ENCODE measurements at places on chromosomes 3 and 15.

GRCh38 chr15:35696767-35697231, 150.8 kb upstream of the DPH6 start:
- DNase-seq: no peak

GRCh38 chr15:76898102-76898501, 7.0 kb downstream of the SCAPER start:
- DNase-seq: no peak

DNA sequence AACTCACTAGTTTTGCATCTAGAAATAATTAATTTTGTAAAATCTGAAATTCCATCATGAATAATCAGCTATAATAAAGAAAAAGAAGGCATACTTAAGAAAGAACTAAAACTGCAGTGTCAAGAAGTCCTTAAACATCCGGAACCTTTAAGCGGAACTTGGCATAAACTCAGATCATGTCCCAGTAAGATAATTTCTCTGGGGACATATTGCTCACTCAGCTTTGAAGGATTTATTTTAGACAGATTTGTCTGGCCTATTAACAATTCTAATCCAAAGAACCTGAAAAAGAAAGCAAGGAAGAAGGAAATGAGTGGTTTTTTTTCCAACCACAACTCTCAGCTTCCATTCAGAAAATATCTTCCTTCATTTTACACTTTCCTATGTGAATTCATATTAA, 850.3 kb downstream of the ROBO1 start:
- DNase-seq: no peak

DNA sequence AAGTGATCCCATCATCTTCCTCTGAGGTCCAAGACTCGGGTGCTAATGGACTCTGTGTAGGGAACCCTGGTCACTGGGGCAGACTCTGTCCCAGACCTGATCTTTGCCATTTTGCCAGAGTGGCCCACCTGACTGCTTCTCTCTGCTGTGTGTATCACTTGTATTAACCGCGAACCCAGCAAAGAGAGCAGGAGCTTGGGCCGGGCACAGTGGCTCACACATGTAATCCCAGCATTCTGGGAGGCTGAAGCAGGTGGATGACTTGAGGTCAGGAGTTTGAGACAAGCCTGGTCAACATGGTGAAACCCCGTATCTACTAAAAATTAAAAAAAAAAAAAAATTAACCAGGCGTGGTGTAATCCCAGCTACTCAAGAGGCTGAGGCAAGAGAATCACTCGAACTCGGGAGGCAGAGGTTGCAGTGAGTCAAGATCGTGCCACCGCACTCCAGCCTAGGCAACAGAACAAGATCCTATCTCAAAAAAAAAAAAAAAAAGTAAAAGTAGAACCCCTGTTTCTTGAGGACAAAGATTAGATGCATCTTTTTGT, 32.9 kb upstream of the CYP11A1 start:
- peak; percentile 76 for DNase-seq

- DNase-seq: no peak
Measured at GRCh38 chr3:54822206-54822605, 105.7 kb downstream of the LRTM1 start.

DNA sequence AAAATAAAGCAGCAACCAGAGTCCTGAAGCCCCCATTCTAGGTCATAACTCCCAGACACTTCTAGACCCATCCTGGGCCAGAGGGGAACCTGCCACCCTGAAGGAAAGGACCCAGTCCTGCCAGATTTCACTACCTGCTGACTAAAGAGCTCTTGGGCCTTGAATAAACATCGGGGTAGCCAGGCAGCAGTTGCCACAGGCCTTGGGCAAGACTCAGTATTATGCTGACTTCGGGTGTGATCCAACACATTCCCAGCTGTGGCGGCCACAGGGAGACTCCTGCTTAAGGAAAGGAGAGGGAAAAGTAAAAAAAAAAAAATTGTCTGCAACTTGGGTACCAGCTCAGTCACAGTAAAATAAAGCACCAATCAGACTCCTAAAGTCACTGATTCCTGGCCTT, 23.8 kb downstream of the NEDD4 start:
- DNase-seq: no peak

DNA sequence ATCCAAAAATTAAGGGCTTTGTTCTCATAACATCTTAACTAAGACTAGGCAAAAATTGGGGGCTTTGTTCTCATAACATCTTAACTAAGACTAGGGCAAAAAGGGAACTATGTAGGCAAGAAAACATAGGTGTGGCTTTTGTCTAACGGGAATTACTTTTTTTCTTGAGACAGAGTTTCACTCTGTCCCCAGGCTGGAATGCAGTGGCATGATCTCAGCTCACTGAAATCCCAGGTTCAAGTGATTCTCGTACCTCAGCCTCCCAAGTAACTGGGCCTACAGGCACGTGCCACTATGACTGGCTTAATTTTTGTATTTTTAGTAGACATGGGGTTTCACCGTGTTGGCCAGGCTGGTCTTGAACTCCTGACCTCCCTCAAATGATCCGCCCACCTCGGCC, 49.8 kb upstream of the CSPG5 start:
- DNase-seq: no peak

- DNase-seq: no peak
Measured at GRCh38 chr15:74396146-74396438, 28.6 kb upstream of the CYP11A1 start.

DNA sequence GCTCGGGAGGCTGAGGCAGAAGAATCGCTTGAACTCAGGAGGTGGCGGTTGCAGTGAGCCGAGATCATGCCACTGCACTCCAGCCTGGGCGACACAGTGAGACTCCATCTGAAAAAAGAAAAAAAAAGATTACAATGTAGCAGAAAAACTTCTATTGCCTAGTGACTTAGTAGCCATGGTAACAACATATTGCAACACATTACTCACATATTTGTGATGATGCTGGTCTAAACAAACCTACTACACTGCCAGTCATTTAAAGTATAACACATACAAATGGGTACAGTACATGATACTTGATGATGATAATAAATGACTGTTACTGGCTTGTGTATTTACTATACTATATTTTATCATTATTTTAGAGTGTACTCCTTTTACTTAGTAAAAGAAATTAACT, 125.6 kb downstream of the PLOD2 start:
- no peak for DNase-seq

- no peak for DNase-seq
Measured at GRCh38 chr3:13708871-13709595, 160.1 kb downstream of the FBLN2 start.

DNA sequence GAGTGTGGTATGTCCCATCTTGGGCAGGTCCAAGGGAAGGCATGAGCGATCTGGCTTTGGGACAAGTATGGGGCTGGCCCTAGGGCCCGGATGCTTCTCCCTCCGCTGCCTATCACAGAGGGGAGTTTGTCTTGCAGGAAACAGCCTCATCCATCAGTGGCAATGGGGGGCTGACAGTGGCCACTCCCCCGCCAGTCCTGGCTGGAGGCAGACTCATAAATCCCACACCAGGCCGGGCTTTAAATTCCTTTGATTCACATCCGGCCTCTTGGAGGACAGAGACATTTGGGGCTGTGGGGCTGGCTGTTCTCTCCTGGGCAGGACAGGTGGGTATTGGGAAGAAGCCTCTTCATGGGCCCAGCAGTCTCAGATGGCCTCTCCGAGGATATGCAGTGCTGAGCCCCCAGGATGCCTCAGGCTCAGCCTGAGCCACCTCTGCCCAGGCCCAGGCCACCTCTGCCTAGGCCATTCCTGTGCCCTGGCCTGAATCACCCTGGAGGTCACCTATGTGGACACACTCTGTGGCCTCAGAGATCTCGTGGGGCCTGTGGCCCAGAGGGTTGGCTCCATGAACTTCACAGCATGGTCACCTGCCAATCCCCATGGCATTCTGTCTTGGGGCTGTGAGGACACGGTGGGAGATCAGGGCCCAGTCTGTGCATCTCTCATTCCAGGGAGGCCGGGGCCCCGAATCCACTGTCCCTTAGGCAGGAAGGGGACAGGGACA, 84.2 kb upstream of the GOLGA6L4 start:
- no peak for DNase-seq

- no peak for DNase-seq
Measured at GRCh38 chr3:31980530-31981205, 394 bp downstream of the OSBPL10 start.

DNA sequence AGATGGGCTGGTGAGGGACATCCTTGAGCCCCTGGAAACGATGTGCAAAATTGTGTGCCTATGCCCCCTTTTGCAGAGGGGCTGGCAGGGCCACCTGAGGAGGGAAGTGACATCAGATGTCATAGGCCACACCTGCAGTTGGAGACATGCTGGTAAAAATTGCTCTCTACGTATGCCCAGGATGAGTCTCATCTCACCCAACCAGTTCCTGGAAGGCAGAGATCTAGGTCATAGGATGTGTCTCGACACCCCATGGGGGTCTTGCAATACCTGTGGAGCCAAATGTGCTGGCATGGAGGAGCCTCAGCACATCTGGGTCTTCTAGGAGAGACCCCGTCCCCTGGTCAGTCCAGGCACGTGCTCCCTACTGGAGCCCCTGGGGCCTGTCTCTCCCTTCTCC, 96.5 kb upstream of the TLE3 start:
- no peak for DNase-seq

GRCh38 chr3:142088522-142088921, 60.8 kb downstream of the TFDP2 start:
- DNase-seq: no peak

GRCh38 chr3:178455226-178455625, 81.0 kb upstream of the KCNMB2 start:
- DNase-seq: no peak

GRCh38 chr3:31953091-31953490, 28.0 kb downstream of the OSBPL10 start:
- DNase-seq: no peak

DNA sequence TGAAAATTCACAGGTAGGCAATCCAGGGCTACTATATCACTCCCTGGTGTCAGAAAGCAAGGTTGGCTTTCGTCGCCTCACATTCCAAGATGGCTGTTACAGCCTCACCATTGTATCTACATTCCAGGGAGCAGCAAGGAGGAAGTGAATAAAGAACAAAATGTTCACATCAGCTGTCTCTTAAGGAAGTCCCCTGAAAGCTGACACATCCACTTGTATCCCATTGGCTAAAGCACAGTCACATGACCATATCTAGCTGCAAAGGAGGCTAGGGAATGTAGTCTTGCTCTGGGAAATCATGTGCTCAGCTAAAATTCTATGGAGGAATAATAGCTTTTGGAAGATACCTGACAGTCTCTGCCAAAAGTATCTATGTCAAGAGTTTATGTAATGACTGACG, 12.8 kb upstream of the GATA2 start:
- DNase-seq: no peak

- no peak for DNase-seq
Measured at GRCh38 chr3:170584585-170585007, 1.3 kb downstream of the SLC7A14 start.

- DNase-seq: no peak
Measured at GRCh38 chr3:54008744-54009143, 113.6 kb upstream of the CACNA2D3 start.

DNA sequence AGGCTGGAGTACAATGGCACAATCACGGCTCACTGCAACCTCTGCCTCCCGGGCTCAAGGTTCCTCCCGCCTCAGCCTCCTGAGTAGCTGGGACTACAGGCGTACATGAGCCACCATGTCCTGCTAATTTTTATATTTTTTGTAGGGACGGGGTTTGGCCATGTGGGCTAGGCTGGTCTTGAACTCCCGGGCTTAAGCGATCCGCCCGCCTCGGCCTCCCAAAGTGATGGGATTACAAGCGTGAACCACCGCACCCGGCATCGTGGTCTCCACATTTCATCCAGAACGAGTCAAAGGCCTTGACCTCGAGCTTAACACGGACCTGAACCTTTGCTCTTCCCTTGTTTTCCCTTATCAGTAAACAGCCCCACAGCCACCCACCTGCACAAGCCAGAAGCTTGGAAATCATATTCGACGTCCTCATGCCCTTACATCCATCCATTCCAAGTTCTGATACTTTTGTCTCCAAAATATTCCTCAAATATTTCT, 1.4 kb upstream of the PTPN23 start:
- no peak for DNase-seq

- no peak for DNase-seq
Measured at GRCh38 chr3:196115678-196116083, 33.8 kb upstream of the TFRC start.

DNA sequence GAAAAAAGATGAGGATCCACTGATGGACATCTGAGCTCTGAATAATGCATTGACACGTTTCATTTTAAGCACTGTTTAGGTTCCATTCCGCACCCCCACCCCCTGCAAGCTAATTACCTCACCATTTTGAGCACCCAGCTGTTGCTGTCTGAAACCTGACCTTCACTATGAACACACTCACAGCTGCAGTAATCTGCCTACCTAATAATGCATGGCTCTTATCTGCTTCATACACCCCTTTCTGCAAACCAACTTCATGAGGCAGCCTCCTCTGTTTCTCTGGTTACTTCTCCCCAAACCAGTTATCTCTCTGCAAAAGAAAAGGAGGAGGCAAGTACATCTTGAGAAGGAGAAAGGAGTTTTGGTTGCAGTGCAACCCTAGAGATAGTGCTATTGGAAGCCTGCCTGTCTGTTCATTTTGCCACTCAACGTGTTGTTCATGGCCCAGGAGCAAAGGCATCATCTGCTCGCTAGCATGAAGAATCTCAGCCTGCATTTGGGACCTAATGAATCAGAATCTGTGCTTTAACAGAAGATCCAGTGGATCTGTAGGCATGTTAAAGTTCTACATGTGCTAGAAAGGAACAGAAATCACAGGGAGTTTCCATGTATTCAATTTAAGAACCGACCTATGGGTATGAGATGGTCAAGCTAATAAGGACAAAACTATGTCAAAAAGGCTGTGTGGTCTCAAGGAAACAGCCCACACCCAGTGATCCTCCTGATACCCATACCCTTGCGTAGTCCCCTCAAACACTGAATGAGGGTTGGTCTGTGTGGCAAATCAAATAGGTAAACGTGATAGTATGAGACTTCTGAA, 87.2 kb downstream of the MB21D2 start:
- no peak for DNase-seq

- no peak for DNase-seq
Measured at GRCh38 chr15:41838400-41838897, at the start of gene PLA2G4B. PLA2G4B (plus strand) TSS chr15:41838847; CDS start chr15:41838914, 67 bp downstream.

DNA sequence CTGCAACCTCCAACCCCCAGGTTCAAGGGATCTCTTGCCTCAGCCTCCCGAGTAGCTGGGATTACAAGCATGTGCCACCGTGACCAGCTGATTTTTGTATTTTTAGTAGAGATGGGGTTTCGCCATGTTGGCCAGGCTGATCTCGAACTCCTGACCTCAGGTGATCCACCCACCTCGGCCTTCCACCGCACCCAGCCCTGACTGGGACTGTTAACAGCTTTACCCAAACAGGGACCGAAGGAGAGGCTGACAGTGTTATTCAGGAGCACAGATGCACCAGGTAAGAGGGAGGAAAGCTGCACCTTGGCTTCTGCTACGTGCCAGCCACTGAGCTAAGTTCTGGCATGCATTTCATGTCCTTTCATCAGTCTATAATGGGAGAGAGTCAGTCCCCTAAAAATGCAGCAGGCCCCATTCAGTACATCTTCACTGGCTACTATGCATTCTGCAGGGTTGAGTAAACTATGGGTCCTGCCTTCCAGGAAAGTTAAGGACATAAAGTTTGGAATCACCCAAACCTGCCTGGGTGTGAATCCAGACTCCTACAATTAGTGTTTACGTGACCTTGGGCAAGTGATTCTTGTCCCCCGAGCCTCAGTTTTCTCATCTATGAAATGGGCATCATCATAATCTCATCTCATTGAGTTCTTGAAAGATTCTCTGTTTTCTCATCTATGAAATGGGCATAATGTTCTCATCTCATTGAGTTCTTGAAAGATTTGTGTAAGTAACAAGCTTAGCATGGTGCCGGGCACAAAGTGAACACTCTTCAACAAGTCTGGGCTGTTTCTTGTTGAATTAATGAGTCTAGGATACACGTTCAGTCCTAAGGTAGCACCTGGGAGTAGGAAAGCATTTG, 82.2 kb downstream of the CPN2 start:
- no peak for DNase-seq
